ENCODE measurements at places on chromosomes 5 and 9.
A peak's percentile ranks its signal among the peaks of the same experiment; 100 is the strongest.

GRCh38 chr9:135480071-135480939 lies 723 bp downstream of the PPP1R26 start:
- no peak for DNase-seq

DNA sequence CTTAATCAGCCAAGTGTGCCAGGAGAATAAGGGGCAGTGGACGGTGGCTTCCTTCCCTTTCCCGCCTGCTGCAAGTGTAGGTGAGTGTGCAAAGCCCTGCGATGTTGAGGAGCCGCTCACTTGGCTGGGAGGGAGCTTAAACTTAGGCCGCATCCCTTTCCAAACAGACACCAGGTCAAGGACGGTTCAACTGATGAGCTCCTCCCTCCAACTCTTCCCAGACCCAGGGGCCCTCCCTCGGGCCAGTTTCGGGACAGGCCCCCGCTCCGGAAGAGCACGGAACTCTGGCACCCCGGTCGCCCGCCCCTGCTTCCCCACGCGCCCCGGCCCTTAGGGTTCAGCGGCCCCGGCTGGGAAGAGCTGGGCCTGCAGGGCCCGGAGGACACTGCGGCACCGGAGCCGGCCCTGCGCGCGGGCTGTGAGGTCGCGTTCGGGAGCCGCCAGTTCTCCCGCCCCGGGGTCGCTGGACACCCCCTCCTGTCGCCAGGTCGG lies 481 bp downstream of the MRPL36 start:
- peak; percentile 28 for DNase-seq

DNA sequence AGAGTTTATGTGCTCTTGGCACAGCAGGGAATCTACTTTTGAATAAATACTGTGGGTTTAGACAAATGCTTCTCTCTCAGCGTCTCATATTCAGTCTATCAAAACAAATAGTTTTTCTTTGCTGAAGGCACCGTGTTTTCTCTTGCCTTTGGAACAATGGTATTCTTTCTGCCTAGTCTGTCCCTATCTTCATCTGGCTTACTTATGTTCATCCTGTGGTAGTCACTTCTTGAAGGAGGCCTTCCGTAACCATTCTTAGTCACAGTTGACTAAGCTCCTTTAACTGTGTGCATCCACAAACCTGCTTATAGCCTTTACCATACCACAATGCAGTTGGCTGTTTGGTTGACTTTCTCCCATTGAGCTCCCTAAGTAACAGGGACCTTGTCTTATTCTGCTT lies 45.9 kb downstream of the LARP1 start:
- no peak for DNase-seq

- no peak for DNase-seq
Measured at GRCh38 chr5:9739135-9739534, 109.0 kb upstream of the TAS2R1 start.

Measured in muscle of leg (tissue), 16 donors.